ENCODE measurements at places on chromosomes 16 and 17. TPM values are rescaled to one million over a fixed set of nuclear protein-coding genes. Genes with fewer than 3 reads are reported as not detected.
A peak's percentile ranks its signal among the peaks of the same experiment; 100 is the strongest.

- DNase-seq = no peak
- no peaks in the 10 kb centered on the region for H3K4me1 ChIP-seq
- H3K27ac ChIP-seq = no peak overlapping the region
- peaks cover 2% of the 10 kb centered on the region for H3K27me3 ChIP-seq
- no peak overlapping the region for H3K4me3 ChIP-seq
These were observed 29.4 kb downstream of the RNF112 start for GRCh38 chr17:19440421-19440820.

DNA sequence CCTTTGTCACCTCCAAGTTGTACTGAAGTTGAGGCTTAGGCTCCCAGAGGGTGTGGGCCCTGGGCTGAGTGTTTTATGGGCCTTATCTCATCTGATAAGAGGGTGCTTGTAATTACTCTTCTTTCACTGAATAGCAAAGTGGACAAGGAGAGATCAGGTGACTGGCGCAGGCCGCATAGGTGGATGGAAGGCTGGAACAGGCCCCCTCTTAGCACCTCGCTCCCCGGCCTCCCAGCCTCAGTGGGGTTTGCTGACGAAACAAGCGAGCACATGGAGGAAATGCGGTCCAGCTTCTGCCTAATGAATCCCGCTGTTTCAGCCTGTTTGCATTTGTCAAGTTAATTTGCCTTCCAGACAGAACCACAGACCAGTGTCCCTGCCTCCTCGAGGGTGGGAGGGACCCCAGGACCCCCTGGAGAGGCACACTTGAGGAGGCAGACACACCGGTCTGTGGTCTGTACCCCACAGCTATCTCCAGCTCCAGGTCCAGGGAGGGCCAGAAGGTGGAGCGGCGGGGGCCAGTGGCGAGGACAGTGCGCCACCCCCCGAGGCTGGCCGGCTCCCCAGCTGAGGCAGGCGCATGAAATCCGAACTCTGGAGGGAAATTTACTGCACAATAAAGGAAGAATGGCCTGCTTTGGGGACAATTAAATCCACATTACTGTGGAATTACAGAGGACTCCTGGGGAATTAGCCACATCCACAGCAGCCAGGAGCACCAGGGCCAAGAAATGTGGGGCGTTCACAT is 123.4 kb downstream of the NTN1 start:
- DNase-seq = no peak
- H3K27me3 ChIP-seq = no peaks in the 10 kb centered on the region
- no peak overlapping the region for H3K27ac ChIP-seq
- no peaks in the 10 kb centered on the region for H3K4me1 ChIP-seq
- no peaks in the 10 kb centered on the region for H3K36me3 ChIP-seq
- no peak overlapping the region for H3K4me3 ChIP-seq

DNA sequence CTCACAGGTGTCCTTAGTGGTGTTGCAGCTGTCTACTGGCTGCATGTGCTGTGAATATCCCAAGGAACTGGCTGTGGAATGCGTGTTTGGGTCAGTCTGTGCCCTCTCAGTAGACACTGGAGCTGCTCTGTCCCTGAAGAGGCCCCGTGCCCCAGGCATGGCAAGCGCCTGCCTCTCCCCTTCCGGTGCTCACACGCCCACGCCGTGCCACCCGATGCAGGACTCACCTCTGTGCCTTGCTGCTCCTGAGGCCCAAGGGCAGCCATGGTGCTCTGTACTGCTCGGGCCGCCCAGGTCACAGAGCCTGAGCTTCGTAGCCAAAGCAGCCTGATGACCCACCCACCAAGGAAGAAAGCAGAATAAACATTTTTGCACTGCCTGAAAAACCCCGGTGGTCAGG is 10.0 kb downstream of the RGS11 start:
- DNase-seq = no peak
- H3K4me1 ChIP-seq = no peaks in the 10 kb centered on the region
- no peaks in the 10 kb centered on the region for H3K27me3 ChIP-seq
- H3K27ac ChIP-seq = no peak overlapping the region
- no peak overlapping the region for H3K4me3 ChIP-seq

DNA sequence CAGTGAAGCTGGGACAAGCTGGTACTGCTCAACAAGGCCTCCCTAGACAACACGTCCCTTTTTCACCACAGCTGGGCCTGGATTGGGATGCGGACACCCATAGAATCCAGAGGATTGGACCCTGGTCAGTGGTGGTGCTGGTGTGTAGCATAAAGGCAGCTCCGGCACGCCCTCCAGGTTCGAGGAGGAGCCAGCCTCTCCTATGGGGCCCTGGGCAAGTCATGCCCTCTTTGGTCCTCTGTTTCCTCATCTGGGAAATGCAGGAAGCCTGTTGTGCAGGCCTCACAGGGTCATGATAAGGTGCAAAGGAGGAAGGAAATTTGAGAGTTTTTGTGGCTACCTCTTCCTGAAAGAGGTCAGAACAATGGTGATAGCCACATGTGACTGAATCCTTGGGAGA is 1741.7 kb downstream of the TP53TG3F start:
- no peaks in the 10 kb centered on the region for H3K36me3 ChIP-seq
- no peaks in the 10 kb centered on the region for H3K27me3 ChIP-seq
- no peak overlapping the region for H3K27ac ChIP-seq
- DNase-seq = no peak

DNA sequence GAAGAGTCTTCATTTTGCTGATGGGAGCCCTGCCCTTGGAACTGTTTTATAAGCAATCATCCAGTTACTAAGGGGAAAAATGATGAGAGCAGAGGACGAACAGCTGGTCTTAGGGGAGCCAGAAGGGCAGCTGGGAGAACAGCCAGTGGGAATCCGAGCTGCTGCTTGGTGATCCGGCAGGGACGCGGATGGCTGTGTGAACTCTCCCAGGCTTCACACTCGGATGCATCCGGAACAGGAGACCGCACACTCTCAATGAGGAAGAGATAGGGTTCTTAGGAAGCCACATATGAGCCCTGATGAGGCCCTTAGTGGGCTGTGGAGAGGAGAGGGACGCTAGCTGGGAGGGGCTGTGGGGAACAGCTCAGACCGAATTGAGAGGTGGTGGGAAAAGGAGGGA is 5.0 kb upstream of the CACNG5 start:
- H3K4me1 ChIP-seq = no peaks in the 10 kb centered on the region
- DNase-seq = no peak
- no peaks in the 10 kb centered on the region for H3K36me3 ChIP-seq

- no peaks in the 10 kb centered on the region for H3K4me1 ChIP-seq
- H3K4me3 ChIP-seq = no peak overlapping the region
- H3K27ac ChIP-seq = no peak overlapping the region
- no peak for DNase-seq
These were observed 350.2 kb downstream of the KIF2B start for GRCh38 chr17:54172985-54173316.

DNA sequence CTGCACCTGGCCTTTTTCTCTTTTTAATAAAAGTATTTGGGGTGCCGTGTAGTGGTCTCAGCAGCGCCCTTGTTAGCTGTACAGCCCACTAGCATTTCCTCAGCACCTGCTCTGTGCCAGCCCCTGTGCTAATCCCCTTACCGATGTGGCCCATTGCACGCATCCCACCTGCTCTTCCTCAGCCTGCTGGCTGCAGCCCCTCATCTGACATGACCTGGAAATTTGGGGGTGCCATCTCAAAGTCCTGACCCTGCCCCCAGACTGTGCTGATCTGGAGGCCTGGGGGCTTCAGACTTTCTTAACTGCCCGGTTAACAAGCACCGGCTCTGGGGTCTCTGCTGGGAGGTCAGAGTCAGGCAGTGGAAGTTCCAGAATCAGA is 10.4 kb downstream of the GPRC5C start:
- H3K36me3 ChIP-seq = no peaks in the 10 kb centered on the region
- no peaks in the 10 kb centered on the region for H3K4me1 ChIP-seq
- no peak overlapping the region for H3K27ac ChIP-seq
- H3K27me3 ChIP-seq = no peaks in the 10 kb centered on the region

GRCh38 chr17:81110488-81111040 is 54.7 kb upstream of the PVALEF start:
- no peak for DNase-seq
- H3K36me3 ChIP-seq = no peaks in the 10 kb centered on the region
- H3K27ac ChIP-seq = no peak overlapping the region
- no peak overlapping the region for H3K4me3 ChIP-seq
- no peaks in the 10 kb centered on the region for H3K27me3 ChIP-seq

DNA sequence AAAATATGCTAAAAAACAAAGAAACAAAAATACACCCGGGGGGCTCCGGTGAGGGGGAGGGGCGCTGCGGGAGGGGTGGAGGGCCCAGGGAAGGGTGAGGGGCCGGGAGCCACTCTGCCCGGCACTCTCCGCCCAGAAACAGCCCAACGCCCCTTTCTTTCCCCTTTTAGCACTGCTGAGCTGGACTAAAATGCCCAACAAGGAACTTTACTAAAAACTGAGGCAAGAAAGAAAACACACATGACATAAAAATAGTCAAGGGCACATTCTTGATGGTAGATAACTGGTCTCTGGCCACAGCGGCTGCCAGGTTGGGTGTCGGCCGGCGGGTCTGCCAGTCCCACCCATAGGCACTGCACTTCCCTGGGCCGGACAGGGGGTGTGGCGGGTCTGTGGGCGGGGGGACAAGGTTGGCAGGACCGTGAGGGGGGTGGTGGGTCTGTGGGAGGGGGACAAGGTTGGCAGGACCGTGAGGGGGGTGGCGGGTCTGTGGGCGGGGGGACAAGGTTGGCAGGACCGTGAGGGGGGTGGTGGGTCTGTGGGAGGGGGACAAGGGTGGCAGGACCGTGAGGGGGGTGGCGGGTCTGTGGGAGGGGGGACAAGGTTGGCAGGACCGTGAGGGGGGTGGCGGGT is 20.9 kb downstream of the METRNL start:
- no peak overlapping the region for H3K27ac ChIP-seq
- no peak for DNase-seq
- no peak overlapping the region for H3K4me3 ChIP-seq
- H3K4me1 ChIP-seq = peaks cover 8% of the 10 kb centered on the region
- no peaks in the 10 kb centered on the region for H3K27me3 ChIP-seq
- peaks cover 13% of the 10 kb centered on the region for H3K36me3 ChIP-seq

Gene TNFRSF17
- not detected for total RNA-seq

Gene KNOP1
- 9.2 TPM for total RNA-seq

Gene ZP2
- total RNA-seq = not detected

DNA sequence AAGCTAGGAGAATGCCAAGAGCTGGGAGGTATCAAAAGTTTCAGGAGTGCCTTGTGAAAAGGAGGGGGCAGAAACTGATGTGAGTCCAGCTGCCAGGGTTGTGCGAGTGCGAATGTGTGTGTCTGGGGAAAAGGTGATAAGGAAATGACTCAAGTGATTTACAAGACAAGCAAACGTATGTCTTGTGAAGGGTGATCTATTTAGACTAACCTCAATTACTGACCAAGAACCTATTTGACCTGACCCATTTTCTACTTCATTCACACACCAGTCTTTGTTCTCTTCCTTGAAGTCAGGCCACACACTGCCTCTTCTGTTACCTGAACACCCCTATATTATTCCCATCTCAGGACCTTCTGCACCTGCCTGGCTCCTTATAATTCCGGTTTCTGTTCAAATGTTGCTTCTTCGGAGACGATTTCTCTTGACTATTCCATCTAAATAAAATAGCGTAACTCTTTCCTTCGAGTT is 1.0 kb downstream of the GDE1 start:
- peaks cover 4% of the 10 kb centered on the region for H3K4me1 ChIP-seq
- peak overlapping the region; percentile 76 for H3K27ac ChIP-seq
- H3K36me3 ChIP-seq = no peaks in the 10 kb centered on the region

- H3K27ac ChIP-seq = no peak overlapping the region
- H3K27me3 ChIP-seq = no peaks in the 10 kb centered on the region
- no peak overlapping the region for H3K4me3 ChIP-seq
- peaks cover 30% of the 10 kb centered on the region for H3K36me3 ChIP-seq
- peaks cover 8% of the 10 kb centered on the region for H3K4me1 ChIP-seq
- no peak for DNase-seq
These were observed 17.2 kb downstream of the METRNL start for GRCh38 chr17:83096401-83097224.
